ENCODE measurements at places on chromosomes 13 and 19.
A peak's percentile ranks its signal among the peaks of the same experiment; 100 is the strongest.

DNA sequence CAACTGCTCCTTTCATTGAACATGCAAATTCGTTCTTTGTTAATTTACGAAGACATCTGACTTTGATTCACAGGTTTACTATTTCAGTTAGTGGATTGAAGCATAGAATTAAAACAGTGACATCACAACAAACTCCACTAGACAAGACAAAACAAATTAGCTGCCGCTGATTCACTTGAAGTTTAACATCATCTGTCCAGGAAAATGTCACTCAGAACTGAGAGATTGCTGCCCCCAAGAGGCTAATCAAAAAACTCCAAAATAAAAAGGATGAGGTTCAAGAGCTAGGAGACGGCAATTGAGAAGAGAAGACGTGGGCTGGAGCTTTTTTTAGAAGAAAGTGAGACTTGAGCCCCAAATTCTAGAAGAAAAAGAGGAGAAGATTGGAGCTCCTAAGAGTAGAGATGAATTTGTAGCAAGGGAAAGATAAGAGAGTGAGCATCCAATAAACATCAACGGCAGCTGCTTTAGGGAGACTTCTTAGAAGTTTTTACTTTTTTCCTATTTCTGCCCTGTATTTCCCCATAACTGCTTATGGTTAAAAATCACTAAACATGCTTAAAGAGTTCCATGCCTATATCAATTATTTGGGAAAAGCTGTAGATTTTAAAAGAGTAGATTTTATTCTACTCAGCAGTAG is 40.8 kb upstream of the TPP2 start:
- peak; percentile 47 for DNase-seq

DNA sequence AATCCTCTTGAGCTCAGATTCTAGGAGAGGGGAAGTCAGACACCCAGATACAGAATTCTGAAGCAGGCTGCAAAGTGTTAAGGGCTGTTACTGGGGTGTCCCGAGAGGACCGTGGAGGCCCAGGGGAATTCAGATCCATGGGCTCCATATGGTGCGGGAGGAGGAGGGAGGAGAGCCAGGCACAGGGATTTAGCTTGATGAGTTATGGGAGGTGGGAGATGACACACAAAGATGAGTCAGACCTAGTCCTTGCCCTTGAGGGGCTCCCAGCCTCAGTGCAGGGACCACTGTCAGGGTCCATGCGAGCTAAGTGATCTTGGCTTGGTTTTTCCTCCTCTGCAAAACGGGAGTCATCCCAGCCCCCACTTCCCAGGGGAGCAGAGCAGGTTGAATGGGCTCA is 14.4 kb upstream of the GIPR start:
- no peak for DNase-seq

DNA sequence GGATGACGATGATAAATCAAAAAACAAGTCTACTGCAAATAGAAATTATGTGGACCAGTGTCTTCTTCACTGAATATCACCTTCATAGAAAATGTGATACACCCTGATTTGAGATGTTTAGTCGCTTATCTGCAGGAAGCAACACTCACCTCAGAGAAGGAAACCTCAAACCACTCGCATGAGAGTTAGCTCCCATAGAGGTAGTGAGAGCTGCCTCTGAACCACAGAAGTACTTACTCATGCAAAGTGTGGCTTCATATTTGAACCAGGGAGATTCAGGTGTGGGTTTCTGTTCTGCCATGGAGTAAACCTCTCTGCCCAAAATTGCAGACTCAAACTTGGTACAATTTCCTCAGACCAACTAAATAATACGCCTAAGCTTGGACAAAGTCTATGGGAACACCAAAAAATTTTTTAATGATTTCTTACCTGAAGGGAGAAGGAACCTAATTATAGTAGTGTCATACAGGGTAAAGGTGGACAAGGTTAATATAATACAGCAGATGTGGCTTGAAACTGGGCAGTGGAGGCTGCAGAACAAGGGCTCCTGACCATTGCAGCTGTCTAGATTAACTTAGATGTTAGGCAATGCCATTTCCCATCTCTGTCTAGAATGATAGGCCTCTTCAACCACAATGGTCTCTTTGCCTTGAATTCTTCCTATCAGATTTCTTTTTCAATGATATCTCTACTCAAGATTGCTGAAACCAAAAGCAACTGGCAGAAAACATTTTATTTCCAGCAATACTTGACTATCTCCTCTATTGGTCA is 29.6 kb upstream of the RCBTB2 start:
- no peak for DNase-seq

- DNase-seq = peak; percentile 8
These were observed 9.6 kb upstream of the ZNRF4 start for GRCh38 chr19:5445561-5446055.

DNA sequence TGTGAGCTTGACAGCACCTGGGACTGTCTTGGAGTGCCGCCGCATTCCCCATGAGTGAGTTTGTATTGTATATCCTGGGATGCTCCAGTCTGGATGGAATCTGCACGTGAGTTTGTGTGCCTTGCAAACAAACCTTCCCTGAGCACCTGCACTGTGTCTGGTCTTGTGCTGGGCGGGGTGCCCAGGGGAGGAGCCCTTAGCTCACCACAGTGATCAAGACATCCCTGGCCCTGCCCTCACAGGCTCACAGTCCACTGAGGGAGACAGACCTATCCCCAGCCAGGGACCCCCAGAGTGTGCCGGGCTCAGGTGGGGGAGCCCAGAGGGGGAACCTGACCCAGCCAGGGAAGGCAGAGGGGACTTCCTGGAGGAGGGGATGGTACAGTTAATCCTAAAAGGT is 1.7 kb upstream of the BCAM start:
- DNase-seq = no peak

Measured in cardiac muscle cell (in vitro differentiated cells and primary cell).